ENCODE measurements at places on chromosomes 11 and 22.
A peak's percentile ranks its signal among the peaks of the same experiment; 100 is the strongest.

GRCh38 chr11:12165237-12165875 lies 55.0 kb downstream of the MICAL2 start:
- DNase-seq: no peak

DNA sequence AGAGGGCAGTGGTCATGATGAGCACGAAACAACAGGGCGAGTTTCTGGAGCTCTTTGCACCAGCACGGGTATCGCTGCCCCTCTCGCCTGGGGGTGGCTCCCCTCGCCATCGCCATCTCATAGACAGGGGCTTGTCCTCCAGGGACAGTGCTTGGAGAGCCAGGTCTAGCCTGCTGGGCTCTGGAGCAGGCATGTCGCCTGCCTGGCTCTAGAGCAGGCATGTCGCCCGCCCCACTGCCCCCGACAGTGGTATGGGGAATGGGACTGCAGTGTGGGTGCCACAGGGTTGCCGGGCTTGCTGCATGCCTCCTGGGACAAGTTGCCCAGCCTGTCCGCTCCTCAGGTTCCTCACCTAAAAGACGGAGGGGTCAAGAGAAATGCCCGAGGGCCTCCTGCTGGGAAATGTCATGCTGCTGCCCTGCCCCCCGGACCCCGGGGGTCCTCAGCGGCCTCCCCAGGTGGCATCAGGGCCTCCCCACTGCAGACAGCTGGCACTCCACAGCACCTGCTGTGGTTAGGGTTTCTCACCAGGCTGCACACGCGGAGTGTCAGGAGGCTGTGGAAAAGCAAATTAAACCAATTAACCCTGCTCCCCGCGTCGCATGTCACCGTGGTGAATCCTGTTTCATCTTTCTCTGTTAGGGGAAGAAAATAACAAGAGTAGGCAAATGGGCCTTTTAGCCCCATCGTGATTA lies 403.0 kb downstream of the TBC1D22A start:
- no peak for DNase-seq

DNA sequence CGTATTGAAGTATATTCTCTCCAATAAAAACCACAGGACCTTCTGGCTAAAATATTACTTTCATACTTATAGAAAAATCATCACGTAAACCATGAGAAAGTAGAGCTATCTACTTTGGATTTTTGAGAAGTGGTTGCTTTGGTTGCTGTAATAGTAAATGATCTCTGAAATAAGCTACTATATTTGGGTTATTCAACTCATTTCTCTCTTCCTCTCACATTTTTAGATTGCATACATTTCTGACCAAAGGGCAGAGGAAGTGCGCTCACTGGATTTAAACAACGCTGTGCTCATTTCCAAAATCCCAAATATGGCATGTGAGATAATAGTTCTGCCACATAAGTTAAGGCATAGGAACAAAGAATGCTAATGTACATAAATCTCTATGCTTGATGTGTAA lies 357.0 kb downstream of the LRRC4C start:
- peak; percentile 10 for DNase-seq

DNA sequence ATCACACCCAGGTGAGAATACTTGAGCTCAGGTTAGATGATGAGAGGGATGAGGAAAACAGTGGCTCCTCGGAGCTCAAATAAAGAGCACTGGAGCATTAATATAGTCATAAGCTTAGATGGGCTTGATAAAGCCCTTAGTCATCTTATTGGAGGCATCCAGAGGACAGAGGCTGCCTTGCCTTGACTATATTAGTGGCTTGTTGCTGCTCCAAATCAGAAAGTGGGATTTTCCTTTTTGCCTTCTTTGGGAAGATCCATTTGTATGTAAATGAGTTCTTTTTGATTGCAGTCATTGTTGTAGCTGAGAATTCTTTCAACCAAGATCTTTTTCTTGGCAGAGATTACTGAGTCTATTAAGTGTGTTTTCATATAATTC lies 18.9 kb downstream of the ADM start:
- DNase-seq: no peak
